ENCODE measurements at places on chromosomes 5 and 9. TPM values are rescaled to one million over a fixed set of nuclear protein-coding genes. Genes with fewer than 3 reads are reported as not detected.

DNA sequence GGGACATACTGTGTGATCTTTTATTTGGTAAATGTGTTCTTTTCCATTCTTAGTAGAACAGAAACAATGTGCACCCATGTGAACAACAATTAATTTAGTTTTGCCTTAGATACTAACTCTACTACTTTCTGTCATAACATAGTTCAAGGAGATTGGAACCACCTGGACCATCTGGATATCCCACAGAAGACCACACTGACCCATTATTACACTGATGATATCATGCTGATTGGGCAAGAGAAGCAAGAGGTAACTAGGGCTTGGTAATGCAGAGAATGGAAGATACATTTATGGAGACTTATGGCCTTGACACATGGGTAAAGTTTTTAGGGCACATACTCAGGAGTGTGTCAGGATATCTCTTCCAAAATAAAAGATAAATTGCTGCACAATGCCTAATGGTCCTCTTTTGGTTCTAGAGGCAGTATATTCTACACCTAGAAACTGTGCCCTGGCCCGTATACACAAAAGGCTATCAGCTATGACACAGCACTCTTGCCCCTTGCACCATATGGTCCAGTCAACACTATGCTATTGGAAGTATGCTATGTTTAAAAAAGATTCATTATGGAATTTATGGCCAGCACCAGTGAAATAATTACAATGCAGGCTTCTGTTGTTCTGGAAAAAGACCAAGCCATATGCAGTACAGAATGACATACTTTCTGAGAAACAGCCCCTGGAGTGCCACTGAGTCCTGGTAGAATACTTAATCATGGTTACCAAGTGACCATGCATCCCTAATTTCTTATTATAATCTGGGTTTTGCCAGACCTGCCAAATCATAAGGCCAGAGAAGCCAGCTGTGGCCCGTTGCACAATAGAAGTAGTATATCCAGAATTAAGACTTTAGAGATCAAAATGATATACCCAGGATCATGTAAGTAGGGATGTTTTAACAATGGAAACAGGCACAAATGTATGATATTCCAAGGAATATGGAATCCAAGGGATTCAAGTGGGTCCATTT, 41.6 kb upstream of the MROH2B start:
- no peak for DNase-seq
- H3K27me3 ChIP-seq = no peaks in the 10 kb centered on the region
- H3K4me1 ChIP-seq = no peaks in the 10 kb centered on the region
- H3K4me3 ChIP-seq = no peak overlapping the region
- H3K36me3 ChIP-seq = no peaks in the 10 kb centered on the region
- H3K27ac ChIP-seq = no peak overlapping the region

GRCh38 chr9:91678807-91679580, 255.4 kb upstream of the NFIL3 start:
- H3K27me3 ChIP-seq = peaks cover 25% of the 10 kb centered on the region
- DNase-seq = no peak
- no peak overlapping the region for H3K27ac ChIP-seq
- H3K36me3 ChIP-seq = no peaks in the 10 kb centered on the region
- H3K4me3 ChIP-seq = no peak overlapping the region

GRCh38 chr9:21903380-21903965, 90.7 kb downstream of the CDKN2A start:
- no peaks in the 10 kb centered on the region for H3K4me1 ChIP-seq
- H3K4me3 ChIP-seq = no peak overlapping the region
- DNase-seq = no peak

The TRMO gene
- total RNA-seq = 8.2 TPM

The HEMGN gene
- 0.14 TPM for total RNA-seq

The IL13 gene
- total RNA-seq = not detected

- H3K27ac ChIP-seq = no peak overlapping the region
- no peaks in the 10 kb centered on the region for H3K27me3 ChIP-seq
- no peaks in the 10 kb centered on the region for H3K36me3 ChIP-seq
- H3K4me1 ChIP-seq = no peaks in the 10 kb centered on the region
Measured at GRCh38 chr9:76431601-76432000, 27.4 kb upstream of the GCNT1 start.

GRCh38 chr9:89038382-89039103, 47.3 kb downstream of the S1PR3 start:
- DNase-seq = no peak
- H3K4me1 ChIP-seq = peaks cover 14% of the 10 kb centered on the region
- no peaks in the 10 kb centered on the region for H3K36me3 ChIP-seq
- H3K27me3 ChIP-seq = no peaks in the 10 kb centered on the region

- DNase-seq = no peak
- H3K27ac ChIP-seq = no peak overlapping the region
- H3K4me3 ChIP-seq = no peak overlapping the region
- H3K36me3 ChIP-seq = peaks cover 4% of the 10 kb centered on the region
- H3K4me1 ChIP-seq = peaks cover 16% of the 10 kb centered on the region
Measured at GRCh38 chr5:132313961-132314432, 19.8 kb downstream of the SLC22A4 start.
